Kidney capillary endothelial cell (primary cell): ENCODE measurements at places on chromosomes 11 and 22.
A peak's percentile ranks its signal among the peaks of the same experiment; 100 is the strongest.

DNA sequence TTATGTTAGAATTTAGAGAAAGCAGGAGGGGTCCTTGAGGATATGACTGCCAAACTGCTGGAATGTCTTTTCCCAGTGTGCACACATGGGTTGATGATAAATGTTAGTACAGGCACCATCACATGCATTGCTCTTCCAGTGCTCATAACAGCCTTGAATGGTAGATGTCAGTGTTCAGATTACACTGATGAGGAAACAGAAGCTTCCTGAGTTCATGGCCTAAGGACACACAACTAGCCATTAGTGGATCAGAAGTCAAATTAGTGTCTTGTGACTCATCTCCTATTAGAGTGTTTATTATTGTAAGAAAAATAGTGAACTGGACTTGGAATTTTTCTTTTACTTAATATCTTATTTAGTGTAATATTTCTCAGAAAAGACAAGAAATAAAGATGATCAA is 241.5 kb downstream of the DDX10 start:
- peak; percentile 95 for DNase-seq

DNA sequence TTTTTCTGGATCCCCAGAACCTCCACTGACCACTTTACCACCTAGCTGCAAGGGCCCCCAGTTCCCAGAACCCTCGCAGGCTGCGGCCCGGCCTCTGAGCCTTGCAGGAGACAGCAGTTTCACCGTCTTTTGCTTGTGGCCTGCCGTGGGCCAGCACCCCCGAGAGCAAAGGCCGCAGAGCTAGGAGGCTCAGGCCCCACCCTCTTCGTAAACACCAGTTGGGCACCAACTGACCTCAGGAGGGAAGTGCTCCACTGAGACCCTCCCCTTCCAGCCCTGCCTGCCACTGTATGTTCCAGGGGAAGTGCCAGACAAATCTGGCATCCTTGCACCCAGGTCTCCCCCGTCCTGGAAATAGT is 23.4 kb upstream of the CREB3L1 start:
- no peak for DNase-seq

DNA sequence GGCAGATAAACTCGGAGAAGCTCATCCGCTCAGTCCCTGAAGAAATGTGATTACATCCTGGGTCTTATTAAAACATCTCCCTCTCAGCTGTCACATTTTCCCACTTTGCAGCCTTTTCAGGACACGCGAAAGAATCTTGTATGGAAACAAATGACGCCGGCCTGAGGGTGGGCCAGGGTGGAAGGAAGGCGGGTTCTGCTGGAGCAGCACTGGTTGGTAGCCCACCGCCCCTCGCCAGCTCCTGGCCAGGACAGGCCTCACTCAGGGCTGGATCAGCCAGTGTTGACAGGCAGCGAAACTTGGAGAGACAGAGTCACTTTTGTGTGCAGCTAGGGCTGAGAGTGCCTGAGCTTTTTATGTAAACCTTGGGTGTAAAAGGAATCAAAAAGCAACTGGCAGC is 371.8 kb downstream of the TBC1D22A start:
- no peak for DNase-seq

DNA sequence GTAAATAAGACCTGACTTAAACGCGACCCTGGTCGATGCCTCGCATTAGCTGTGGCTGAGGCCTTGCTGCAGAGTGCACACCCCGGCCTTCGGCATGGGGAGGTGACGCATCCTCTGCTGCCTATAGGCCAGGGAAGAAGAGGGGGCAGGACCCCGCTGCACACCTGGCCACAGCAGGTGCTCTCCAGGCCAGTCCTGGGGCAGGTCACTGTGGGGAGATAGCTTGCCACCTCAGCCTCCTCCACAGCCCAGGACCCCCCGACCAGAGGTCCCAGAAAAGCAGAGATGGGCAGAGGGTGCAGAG is 12.7 kb downstream of the LRFN4 start:
- no peak for DNase-seq

DNA sequence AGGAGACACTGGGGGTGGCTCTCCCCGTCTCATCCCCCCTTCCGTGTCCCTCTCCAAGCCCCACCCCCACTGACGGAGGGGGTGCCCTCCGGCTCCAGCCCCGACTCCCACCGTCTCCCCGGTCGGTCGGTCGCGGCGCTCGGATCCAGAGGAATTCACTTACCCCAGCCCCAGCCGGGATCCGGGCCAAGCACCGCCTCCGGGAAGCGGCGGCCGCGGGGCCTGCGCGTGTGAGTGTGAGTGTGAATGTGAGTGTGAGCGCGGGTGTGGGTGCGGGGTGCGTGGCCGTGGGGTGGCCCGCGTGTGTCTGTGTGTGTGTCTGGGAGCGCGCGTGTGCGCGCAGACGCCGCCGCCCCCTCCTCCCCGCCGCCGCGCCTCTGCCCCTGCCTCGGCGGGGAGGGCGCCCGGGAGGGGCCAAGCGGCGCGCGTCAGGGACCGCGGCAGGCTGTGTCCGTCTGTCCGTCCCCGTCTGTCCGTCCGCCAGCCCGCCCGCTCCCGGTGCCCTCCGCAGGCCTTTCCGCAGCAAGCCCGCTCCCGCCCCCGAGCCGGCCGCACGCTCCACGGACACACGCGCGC is at the start of gene ELFN2:
TSS of gene ELFN2 (minus strand) at position 345 of the 576 bp plus-strand sequence. CDS start 51,945 bp downstream, outside the sequence.
- no peak for DNase-seq

- peak; percentile 65 for DNase-seq
Measured at GRCh38 chr22:41197038-41197972, 7.8 kb upstream of the L3MBTL2 start.

- DNase-seq: no peak
Measured at GRCh38 chr11:70097783-70098563, 19.9 kb downstream of the ANO1 start.

DNA sequence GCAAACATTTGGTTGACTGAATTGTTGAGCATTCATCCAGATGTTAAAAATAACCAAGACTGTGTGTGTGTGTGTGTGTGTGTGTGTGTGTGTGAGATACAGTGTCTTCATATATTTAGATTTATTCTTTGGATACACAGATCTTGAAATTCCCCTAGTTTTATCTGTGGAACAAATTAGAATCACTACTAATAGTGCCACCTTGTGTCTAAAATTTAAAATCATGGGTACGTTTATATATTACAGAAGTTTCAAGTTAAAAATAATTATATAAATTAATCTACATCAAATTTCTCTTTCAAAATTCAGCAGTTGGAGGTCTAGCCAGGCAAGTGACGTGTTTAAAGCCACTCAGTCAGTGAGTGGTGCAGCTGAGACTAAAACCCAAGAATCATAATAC is 1566.2 kb upstream of the TENM4 start:
- peak; percentile 40 for DNase-seq

- DNase-seq: peak; percentile 26
Measured at GRCh38 chr11:61532134-61533038, 23.8 kb downstream of the LRRC10B start.

DNA sequence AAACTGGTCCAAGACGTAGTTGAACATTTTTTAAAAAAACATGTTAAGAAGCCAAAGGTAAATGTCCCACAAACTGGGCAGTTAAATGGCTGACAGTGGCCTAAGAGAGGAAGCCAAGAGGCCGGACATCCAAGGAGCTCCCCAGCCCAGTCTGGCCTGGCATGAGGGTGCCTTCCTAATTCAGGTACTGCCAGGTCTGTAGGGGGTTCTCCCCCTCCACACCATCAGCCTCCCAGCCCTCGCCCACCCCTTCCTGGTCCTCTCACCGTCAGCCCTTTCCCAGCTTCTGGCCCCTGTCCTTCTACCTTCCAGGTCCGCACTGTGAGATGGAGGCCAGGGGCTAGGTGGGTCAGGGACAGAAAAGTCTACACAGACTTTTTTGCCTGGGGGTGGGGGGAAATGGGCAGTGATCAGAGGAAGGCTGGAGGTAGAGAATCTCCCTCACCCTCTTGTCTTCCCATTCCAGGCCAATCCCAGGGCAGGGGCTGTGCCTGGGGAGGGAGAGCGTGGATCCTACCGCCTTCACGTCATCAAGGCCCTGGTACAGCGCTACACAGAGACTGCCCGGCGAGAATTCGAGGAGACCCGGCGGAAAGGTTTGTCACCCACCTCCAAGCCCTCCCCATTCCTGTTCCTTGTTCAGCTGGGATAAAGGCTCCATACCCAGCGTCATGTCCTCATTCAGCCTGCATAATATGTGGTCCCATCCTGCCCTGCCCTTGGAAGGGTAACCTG is 6.0 kb downstream of the ART5 start:
- no peak for DNase-seq

DNA sequence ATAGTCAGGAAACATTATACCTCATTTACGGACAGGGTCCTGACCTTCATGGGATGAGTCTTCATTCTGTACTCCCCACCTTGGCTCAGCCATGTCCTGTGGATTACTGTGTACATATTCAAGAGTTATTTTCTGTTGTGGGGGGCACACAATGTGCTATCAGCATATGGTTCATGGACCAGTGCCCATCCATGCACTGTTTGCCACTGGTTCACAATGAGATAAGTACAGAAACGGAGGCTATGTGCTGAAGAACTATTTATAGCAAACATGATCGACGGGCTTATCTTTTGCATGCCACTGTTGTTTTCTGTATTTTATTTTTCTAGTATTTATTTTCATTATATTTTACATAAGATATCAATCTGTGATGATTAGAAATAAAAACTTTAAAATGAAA is 56.4 kb upstream of the CCDC89 start:
- no peak for DNase-seq

DNA sequence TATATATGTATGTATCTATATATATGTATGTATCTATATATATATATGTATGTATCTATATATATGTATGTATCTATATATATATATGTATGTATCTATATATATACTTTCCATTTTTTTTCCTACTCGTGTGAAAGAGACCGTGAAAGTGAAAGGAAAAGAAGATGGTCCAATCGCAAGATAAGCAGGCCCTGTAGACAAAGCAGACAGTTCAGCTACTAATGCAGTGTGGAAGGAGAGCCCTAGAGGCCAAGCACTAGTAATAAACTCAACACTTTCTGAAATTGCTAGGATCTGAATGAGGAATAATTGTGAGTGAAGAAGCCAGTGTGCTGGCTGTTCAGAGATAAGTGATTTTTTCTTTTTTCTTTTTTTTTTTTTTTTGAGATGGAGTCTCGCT is 47.2 kb downstream of the MCHR1 start:
- no peak for DNase-seq

DNA sequence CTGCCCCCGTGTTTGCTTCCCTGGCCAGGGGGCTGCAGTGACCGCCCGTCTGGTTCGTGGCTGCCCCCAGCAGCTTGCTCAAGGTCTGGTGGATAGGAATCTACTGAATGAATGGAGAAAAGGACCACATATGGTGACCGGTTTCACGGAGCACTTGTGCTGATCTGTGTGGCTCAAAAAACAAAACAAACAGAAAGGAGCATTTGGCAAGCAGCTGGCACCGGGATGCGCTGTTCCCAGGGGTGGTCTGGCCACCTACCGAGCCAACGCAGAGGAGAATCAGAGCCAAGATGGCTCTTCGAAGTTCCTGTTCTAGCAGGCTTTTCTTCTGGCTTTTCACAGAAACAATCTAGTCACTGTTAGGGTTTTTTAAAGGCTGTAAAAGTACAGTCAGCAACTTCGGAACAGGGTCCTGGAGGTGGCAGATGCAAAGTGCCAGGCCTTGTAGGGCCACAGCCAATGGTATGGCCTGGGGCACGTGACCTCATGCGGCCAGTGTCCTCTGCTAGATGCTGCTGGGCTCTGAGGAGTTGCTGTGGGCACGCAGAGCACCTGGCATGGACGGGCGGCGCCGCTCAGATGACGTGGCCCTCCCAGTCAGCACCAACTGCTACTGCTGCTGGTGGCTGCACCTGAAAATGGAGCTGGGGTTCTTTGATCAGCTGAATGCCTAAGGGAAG is 27.3 kb upstream of the PACSIN2 start:
- DNase-seq: no peak

- DNase-seq: no peak
Measured at GRCh38 chr11:113841691-113842090, 33.7 kb downstream of the USP28 start.

- DNase-seq: peak; percentile 60
Measured at GRCh38 chr11:134360050-134360835, 28.5 kb downstream of the GLB1L2 start.

DNA sequence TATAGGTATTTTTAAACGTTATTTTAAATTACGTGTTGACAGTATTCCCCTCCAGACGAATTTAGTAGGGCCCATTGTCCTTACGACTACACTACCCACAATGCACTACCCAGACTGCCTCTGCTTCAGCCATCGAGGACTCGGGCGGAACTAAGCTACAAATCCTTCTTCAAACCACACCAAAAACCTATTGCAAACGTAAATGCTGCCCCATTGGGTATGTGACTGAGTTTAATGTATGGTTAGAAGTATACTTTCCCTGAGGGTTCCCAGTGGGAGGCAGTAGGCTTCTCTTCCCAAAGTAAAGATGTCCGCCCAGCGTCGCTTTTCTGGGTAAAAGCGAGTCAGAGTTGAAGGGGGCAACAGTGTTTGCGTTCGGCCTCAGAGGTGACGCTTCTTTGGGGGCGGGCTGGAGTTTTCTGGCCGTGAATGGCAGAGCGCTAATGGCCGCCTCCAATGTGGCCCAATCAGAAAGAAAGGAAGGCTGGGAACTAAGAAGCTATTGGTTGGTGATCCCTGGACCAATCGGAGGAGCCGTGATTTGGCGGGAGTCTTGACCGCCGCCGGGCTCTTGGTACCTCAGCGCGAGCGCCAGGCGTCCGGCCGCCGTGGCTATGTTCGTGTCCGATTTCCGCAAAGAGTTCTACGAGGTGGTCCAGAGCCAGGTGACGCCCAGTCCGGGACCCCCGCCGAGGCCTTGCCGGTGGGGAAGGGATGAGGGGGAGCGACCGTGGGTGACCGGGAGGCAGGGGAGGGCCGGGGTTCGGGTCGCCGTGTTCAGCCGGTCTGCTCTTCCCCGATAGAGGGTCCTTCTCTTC is at the start of gene CDC45:
TSS of gene CDC45 (plus strand) at position 566 of the 818 bp plus-strand sequence. CDS start at position 615, 49 bp downstream.
- DNase-seq: peak; percentile 97

DNA sequence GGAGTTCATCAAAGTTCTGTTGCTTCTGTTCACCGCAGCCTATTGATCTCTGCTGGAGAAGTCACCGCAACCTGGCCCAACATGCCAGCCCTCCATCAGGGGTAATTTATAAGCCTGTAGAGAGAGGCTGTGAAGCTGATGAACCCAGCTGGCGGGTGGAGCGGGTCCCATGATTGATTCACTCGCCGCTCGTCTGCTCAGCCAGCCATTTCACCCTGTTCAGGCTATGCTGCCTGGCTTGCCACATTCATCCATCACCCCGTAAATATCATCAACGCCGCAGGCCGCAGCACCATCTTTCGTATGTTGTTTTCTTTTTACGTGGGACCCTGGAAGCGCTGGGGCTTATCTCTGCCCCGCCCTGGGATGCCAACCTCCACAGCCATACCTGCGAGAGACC is 116.7 kb upstream of the OPCML start:
- no peak for DNase-seq

DNA sequence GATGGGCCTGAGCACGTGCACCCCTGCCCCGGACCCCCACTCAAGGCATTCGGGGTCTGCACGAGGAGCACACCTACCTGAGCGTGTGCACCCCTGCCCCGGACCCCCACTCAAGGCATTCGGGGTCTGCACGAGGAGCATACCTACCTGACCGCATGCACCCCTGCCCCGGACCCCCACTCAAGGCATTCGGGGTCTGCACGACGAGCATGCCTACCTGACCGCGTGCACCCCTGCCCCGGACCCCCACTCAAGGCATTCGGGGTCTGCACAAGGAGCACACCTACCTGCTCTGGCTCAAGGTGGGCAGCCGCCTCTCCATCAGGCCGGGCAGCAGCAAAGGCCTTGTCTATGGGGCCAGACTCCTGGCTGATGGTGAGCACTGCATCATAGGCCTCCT is 48.7 kb upstream of the LRRC32 start:
- no peak for DNase-seq

- DNase-seq: peak; percentile 60
Measured at GRCh38 chr11:128757235-128757711, 63.4 kb downstream of the FLI1 start.

- DNase-seq: no peak
Measured at GRCh38 chr22:19619144-19620009, 94.9 kb upstream of the SEPTIN5 start.
